Posterior vena cava (tissue), 2 donors: ENCODE measurements at places on chromosomes 4 and X. TPM values are rescaled to one million over a fixed set of nuclear protein-coding genes. Genes with fewer than 3 reads are reported as not detected.

GRCh38 chr4:118842055-118842454 lies 6.1 kb upstream of the SEC24D start:
- DNase-seq, result no peak

- no peak for DNase-seq
These were observed 314.0 kb downstream of the NAF1 start for GRCh38 chr4:162852642-162853041.

CDKL5 gene
- 17.2 TPM for total RNA-seq

DNA sequence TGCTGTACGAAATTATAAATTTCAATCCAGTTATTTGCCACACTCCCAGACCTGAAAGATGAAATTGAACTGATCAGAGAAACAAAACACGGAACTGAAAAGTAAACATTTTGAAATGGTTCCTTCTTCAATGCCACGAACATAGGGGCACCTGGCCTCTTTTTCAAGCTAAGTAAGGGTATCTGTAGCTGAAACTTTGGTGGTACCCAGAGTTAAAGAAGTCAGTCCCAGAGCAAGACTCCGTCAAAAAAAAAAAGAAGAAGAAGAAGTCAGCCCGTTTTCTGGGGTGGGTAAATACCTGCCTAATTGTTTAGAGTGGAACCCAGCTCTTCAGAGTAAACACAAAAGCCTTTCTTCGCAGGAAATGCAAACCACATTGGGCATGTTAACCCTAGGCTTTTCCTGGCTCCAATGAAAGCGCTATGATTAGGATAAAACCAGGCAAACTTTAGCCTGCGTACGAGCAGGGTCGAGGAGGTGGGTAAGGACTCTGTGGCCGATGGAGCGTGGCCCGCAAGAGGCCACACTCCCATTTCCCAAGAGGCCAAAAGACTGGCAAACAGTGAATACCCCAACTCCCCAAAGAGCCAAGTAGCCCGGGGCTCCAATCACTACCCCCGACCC lies 1.3 kb downstream of the ANTXR2 start:
- no peak for DNase-seq

- no peak for DNase-seq
These were observed 193.4 kb downstream of the UGT8 start for GRCh38 chr4:114791976-114792375.

DNA sequence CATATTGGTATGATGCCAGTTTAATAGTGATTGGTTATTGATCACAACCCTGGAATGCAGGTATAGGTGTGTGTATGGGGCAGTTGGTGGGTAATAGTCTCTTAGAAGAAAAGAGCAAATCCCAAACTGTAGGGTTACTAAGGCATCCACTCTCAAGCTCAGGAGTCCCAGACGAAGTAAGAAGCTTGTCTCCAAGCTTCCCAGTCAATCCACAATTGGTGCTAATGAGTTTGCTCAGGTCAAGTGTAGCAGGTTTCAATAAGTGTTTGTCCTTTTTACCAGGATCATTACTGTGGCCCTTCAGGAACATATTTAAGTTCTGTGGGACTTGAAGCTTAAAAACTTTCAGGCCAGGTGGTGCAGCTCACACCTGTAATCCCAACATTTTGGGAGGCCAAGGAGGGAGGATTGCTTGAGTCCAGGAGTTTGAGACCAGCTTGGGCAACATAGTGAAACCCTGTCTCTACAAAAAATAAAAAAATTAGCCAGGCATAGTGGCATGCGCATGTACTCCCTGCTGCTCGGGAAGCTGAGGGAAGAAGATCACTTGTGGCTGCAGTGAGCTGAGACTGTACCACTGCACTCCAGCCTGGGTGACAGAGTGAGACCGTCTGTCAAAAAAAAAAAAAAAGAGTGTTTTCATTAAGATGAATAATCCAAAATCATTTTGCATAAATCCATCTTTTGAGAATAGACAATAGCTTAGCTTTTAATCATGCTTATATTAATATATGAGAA lies 166.8 kb downstream of the UNC5C start:
- no peak for DNase-seq

CHRDL1 gene
- total RNA-seq, result 107 TPM
